ENCODE measurements at places on chromosomes 5 and 9.

GRCh38 chr9:15142878-15143534 lies 164.0 kb downstream of the TTC39B start:
- no peak for DNase-seq

DNA sequence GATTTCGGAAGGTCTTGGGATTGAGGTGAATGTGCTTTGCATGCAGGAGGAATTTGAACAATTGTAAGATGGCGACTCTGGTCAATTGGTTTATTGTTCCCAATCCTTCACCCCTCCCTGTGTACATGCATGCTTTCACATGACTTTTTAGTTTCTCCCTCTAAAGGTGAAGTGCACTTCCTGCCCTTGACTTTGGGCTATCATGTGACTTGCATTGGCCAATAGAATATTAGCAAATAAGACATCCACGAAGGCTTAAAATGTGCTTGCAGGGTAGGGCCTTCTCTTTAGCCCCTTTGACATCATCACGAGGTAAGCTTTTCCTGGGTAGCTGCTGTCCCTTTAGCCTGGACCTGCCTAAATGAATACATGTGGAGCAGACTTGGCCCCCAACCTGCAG lies 8.1 kb upstream of the ZBTB43 start:
- DNase-seq, result no peak

- no peak for DNase-seq
These were observed 197.8 kb downstream of the HSPA4 start for GRCh38 chr5:133249593-133249992.

DNA sequence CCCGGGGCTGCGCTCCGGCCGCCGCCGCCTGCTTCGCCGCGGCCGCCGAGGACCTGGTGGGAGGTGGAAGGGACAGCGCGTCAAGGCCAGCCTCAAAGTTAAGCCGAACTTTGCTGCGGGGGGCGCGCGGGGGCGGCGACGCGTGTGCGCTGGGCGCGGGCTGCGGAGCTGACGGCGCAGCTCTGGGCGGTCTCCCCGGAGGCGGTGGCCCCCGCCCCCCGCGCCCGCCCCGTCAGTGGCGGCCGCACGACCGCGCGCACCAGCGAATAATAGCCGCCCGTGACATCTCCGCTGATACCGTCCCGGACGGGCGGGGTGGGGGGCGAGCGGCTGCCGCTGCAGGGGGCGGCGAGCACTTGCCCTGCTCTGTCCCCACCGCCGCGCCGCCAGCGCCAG lies 579 bp upstream of the FAM78A start:
- no peak for DNase-seq

DNA sequence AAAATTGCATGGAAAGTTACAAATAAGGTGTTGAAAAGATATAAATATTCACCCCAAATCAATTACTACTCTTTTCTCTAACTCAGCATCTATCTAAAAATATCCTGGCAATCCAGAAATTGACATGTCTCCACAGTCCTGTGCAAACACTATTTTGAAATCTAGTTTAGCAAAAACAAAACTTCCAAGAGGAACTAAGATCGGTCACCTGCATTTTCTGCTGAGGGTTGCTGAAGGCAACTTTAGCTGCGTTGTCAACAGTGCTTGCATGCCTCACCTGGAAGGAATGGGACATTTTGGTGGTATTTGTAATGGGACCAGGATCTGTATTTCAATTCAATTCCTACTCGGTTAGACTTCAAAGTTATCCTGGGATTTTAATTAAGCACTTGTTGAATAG lies 398.3 kb downstream of the NTRK2 start:
- DNase-seq, result no peak

DNA sequence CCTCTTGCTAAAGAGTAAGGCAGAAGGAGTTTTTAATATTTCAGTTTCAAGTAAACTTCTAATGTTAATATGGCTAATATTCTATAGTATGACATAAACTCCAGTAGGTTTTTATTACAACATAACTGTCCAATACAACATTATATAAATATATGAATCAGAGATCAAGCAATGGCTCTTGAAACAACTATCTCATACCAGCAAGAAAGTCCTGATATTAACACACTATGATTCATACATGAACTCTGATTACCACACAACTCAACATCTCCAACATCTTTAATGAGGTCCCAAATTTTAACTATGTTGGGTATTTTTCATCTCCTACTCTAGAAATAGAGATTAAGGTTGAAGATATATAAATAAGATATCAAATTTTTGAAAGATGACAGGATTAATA lies 878.3 kb downstream of the TLE1 start:
- DNase-seq, result no peak

- DNase-seq, result no peak
These were observed 9.2 kb upstream of the SLC9A3 start for GRCh38 chr5:533243-533954.

- no peak for DNase-seq
These were observed 117.5 kb upstream of the MTAP start for GRCh38 chr9:21684831-21685362.

GRCh38 chr9:109403116-109403515 lies 82.3 kb upstream of the EPB41L4B start:
- no peak for DNase-seq

GRCh38 chr5:68748101-68748500 lies 345.7 kb upstream of the SLC30A5 start:
- no peak for DNase-seq

DNA sequence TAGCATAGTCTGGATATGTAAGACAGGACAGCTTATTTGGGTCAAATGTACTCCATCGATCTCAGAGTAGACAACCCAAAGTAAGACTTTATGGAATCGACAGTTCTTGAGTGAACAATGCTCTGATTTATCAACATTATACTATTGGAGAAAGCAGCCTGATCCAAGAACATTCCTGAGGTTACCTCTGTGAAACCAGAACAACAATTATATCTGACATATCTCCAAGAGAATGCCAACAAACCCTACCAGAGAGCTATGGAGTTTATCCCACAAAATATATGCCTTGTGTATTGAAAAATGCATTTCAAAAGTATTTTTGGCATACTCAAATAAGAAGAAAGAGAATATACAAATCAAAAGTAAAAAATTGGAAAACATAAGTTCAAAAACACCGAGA lies 1985.9 kb downstream of the EFNA5 start:
- DNase-seq, result no peak

- no peak for DNase-seq
These were observed 302.5 kb downstream of the SH3GL2 start for GRCh38 chr9:17881371-17881770.

DNA sequence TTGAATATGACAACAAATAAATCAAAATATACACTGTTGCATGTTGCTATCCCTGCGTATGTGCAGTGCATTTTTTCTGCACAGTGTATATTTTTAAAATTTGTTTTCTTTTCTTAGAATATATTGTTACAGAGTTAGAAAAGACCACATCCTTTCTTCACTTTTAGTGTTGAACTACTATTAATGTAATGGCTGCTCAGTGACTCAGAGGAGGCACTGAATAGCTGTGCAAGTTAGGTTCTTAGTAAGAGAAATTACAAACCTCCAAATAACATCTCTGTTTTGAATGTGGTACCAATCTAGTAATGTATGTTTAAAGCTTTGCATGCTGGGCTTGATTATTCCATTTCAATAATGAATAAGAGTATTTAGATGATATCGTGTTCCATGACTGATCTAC lies 208.9 kb upstream of the PRR16 start:
- no peak for DNase-seq

DNA sequence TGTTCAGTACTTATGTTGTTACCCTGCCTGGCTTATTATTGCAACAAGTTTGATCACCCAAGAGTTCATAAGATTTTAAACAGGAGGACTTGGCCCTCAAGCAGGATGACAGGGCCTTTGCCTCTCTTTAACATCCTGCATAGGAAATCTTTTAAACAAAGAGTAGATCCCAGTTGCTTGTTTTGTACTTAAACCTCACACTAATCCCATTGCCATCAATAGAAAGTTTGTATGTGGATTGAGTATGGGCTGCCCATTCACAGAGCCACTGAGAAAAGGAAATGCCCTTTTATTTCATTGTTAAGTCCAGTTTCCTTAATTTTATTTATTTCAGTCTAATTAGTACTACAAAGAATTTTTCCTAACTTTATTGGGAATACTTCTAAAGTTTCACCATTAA lies 52.2 kb upstream of the FGF10 start:
- no peak for DNase-seq

- DNase-seq, result no peak
These were observed 586 bp upstream of the PDZD2 start for GRCh38 chr5:31638345-31638744.

- no peak for DNase-seq
These were observed 485.7 kb downstream of the CSNK1G3 start for GRCh38 chr5:123997462-123998215.

GRCh38 chr9:75812141-75812540 lies 78.3 kb upstream of the PCSK5 start:
- no peak for DNase-seq

DNA sequence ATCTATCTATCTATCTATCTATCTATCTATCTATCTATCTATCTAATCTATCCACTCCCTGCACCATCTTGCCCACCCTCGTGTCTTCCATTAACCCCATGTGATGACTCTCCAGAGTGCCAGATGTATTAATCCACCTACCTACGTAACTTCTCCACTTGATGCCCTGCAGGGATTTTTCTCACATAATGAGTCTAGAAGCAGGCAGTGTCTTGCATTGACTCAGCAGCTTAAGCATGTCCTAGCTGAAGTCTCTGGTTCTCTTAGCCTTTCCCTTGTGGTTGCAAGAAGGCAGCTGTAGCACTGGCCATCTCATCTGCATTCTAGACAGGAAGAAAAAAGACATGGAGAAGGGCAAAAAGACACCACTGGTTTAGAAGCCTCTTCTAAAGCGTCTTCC lies 96.7 kb upstream of the ALDH1B1 start:
- no peak for DNase-seq

DNA sequence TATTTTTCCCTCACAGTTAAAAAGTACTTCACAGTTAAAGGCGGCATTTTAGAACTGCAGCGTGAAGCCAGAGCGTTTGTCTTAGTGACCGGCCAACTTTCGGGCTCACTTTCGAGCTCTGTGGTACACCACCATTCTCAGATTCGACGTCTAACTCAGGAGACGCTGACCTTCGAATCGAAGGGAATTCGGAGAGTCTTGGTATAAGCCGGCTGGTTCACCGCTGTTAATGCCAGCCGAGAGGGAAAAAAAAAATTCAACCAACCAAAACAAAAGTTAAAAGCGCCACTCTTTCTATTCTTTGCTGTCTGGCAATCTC lies 544 bp upstream of the SNX24 start:
- DNase-seq, result no peak
